ENCODE measurements at places on chromosomes 11 and 22. TPM values are rescaled to one million over a fixed set of nuclear protein-coding genes. Genes with fewer than 3 reads are reported as not detected.

- H3K4me3 ChIP-seq, result no peak overlapping the region
- H3K27ac ChIP-seq, result no peak overlapping the region
- H3K27me3 ChIP-seq, result no peaks in the 10 kb centered on the region
These were observed 39.4 kb downstream of the ABTB2 start for GRCh38 chr11:34318111-34319037.

DNA sequence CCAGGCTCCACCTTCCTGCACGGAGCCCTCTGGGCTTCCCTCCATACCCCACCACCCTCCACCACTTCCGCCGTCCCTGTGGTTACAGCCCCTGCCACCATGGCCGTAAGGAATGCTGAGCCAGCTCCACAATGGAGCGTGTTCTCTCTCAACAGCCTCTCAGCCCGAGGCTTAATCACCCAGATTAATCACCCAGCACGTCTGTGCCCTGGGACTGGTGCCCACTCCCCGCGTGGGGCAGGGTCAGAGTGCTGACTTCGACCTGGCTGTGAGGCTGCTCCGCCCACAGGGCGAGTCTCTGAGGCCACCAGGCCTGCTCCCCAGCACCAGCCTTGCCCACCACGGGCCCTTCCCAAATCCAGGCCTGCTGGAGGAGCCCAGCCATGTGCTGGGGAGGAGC lies 4.0 kb upstream of the TH start:
- DNase-seq, result no peak
- H3K36me3 ChIP-seq, result no peaks in the 10 kb centered on the region
- no peaks in the 10 kb centered on the region for H3K27me3 ChIP-seq
- no peaks in the 10 kb centered on the region for H3K4me1 ChIP-seq

GRCh38 chr11:70493891-70494290 lies 95.6 kb downstream of the CTTN start:
- H3K4me3 ChIP-seq, result no peak overlapping the region
- no peak overlapping the region for H3K27ac ChIP-seq
- DNase-seq, result no peak

MAPK11 gene
- 3.9 TPM for total RNA-seq

OR8I2 gene
- total RNA-seq, result not detected

DNA sequence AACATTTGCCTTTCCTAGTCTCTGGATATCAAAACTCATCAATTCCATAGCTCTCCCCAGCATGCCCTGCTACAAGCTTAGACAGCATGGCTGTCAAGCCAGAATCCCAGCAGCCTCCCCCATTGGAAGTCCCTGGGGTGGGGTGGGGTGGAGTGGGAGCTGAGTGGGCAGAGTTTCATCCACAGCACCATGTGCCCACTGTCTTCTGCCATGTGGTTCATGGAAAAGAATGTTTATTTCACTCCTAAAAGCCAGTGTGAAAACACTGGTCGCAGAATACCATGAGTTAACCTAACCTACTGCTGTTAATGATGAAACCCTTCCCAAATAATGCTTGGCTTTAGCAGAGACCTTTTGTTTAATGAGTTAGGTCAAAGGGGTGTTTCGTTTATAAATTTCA lies 80.2 kb upstream of the KIRREL3 start:
- H3K27me3 ChIP-seq, result no peaks in the 10 kb centered on the region
- H3K27ac ChIP-seq, result no peak overlapping the region
- H3K36me3 ChIP-seq, result no peaks in the 10 kb centered on the region

All from ovary (tissue), 10 donors.